ENCODE measurements at places on chromosomes 16 and 17.

DNA sequence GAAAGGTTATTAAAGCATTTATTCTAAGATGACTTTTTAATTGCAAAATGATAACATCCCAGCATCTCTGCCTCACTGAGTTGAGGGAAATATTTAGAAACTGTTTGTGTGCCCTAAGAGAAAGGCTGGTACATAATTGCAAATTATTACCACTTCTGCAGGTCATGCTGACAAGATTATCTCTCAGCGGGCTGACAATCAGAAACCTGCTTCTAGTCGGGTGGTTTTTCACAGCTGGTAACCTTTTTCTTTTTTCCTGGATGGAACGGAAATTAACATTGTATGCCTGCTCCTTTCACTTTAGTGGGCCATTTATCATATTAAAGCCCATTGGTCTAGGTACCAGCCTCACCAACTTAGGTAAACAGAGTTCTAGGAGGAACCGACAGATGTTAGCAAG lies 17.0 kb upstream of the NUDT7 start:
- DNase-seq: no peak

GRCh38 chr16:3977376-3977775 lies 96.9 kb upstream of the CREBBP start:
- DNase-seq: no peak

DNA sequence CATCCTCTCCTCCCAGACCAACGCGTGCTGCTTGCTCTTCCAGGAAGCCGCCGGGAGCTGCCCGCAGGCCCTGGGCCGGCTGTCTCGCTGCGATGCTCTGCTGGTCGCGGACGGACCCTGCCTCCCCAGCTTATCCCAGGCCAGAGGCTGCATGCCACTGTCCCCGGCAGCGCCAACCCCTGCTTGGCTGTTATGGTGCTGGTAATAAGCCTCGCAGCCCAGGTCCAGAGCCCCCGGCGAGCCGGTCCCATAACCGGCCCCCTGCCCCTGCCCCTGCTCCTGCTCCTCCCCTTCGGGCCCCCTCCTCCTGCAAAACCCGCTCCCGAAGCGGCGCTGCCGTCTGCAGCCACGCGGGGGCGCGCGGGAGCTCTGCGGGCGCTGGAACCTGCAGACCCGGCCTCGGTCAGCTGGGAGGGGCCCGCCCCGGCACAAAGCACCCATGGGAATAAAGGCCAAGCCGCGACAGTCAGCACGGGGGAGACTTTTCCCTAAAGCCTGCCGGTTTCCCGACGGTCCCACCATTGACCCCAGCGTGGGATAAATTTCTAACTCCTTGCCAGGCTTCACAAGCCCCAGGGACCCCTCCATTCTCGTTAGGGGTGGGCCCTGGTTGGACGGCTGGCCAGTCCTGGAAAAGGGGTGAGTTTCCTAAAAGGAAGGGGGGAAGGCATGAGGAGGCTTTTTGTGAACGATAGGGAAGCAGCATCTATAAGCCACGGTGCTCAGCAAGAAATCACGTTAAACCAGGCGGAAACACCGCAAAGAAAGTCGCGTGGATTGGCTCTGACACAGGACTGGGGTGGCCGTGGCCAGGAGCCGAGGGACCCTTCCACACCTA lies 11.2 kb downstream of the ENPP7 start:
- DNase-seq: peak; percentile 12

GRCh38 chr16:78705694-78706093 lies 606.2 kb downstream of the WWOX start:
- DNase-seq: no peak

DNA sequence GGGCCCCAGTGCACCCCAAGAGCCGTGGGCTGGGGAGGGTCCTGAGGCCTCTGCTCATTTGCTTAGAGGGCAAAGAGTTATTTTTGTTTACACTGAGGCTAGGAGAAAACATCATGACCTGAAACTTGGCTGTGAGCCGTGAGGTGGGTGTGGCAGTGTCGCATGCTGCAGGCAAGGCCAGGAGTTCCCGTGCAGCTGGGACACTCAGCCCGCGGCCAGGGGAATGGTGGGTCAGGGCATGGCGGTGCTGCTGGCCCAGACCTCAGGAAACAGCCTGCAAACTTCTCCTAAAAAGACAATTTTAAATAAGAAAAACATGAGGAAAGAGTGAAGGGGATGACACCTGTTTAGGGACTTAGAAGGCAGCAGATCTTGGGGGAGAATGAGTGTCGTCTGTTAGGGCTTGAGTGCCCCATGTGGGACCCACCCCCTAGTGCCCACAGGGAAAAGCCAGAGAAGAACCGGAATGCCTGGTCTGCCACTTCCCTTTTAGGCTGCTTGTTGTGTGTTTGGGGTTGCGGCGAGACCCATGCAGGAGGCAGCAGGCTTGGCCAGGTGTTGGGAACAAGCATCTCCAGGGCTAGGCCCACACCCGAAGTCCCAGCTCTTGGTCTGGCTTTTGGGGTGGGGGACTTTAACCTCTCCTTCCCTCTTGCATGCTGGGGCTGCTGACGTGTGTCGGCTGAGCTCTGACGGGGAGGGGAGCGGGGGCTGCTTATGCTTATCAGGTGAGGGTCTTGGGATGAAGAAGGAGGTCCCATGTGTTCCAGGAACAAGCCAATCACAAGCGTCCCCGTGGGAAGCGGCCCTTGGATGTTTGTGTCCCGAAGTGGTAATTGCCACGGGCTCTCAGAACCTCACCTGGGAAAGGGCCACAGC lies 80.9 kb upstream of the GNG13 start:
- no peak for DNase-seq

GRCh38 chr17:36524428-36524876 lies 10.2 kb downstream of the MYO19 start:
- DNase-seq: peak; percentile 36

GRCh38 chr17:50277357-50277754 lies 3.1 kb downstream of the TMEM92 start:
- DNase-seq: no peak

GRCh38 chr16:82396509-82396908 lies 226.5 kb upstream of the MPHOSPH6 start:
- no peak for DNase-seq

DNA sequence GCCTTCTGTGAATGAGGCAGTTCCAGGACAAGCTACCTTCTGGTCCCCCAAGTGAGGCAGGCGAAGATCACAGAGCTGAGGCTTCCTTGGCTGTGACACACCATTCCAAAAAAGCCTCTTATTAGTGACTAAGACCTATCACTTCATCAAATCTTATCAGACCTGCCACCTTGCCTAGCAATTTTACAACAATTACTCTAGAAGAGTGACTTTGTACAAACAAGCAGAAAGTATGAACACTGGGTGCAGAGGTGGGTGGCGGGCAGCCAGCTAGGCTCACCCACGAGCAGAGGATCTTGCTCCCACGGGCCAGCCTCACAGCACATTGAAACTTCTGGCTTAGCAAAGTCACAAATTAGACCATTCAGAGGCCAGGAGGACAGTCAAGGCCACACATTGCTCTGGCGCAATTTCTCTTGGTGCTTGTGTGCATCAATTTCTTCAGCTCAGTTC lies 2.2 kb upstream of the ICAM2 start:
- no peak for DNase-seq

- no peak for DNase-seq
Observed at GRCh38 chr17:80604009-80604669, 59.5 kb downstream of the RPTOR start.

- DNase-seq: peak; percentile 73
Observed at GRCh38 chr16:679814-680624, at the start of gene STUB1. Gene STUB1 (plus strand): TSS chr16:680410. CDS start chr16:680526, 116 bp downstream.

DNA sequence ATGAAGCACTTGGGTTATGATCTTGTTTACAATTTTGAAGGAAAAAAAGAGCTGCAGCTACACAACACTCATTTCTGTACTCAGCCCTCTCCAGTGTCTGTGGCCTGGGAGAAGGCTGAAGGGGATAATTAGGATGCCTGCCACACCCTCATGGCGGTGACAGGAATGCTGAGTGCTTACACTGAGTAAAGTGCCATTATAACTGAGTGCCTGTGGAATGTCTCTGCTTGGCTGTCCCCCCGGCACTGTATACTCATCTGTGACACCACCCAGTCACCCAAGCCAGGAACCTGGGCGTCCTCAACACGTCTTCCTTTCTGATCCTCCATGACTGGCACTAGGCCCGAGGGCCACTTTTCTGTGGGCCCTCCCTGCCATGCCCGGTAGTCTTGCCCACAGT lies 3.5 kb upstream of the MRPL38 start:
- DNase-seq: no peak

DNA sequence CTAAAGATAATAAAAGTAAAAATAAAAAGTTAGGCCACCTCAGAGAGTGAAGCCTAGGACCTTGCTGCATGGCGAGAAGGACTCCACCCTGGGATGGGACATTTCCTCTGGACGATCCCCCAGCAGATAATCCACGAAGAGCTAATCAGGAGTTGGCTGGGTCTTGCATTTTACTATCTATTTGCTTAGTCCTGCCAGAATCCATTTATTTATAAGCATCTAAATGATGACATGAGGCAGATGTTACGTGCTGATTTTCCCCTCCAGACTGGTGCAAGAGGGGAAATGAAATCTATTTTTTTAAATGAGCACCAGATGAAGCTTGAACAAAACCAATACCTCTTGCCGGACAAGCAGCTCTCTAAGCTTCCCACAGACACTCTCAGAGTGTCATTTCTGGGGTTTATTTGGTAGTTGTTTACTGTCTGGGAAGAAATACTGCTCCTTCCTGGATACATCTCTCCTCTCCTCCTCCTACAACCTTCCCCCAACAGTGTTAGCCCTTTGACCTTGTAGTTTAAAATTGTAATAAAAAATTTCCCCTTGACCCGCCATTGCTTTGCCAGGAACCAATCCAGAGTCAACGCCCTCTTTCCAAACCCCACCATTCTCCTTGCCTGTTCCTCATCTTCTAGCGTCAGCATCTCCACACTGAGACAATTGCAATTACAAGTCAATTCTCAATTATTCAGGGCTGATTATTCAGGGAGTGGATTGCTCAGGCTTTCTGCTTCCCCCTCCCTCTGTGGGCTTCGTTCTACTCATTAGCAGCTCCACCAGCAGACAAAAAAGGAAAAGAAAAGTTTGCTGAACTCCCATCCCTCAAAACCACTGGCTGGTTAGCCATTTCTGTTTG lies 63.0 kb downstream of the GSG1L start:
- no peak for DNase-seq

GRCh38 chr16:12758670-12759558 lies 44.8 kb downstream of the CPPED1 start:
- no peak for DNase-seq

GRCh38 chr16:59540621-59541020 lies 806.5 kb upstream of the GOT2 start:
- no peak for DNase-seq

- peak; percentile 55 for DNase-seq
Observed at GRCh38 chr17:50559674-50560184, 786 bp upstream of the CACNA1G start.

GRCh38 chr17:72122765-72123529 lies 2.1 kb downstream of the SOX9 start:
- no peak for DNase-seq

- no peak for DNase-seq
Observed at GRCh38 chr17:6526362-6527152, 29.8 kb downstream of the PITPNM3 start.

- DNase-seq: peak; percentile 52
Observed at GRCh38 chr16:89289428-89290395, 72.2 kb downstream of the ZNF778 start.

DNA sequence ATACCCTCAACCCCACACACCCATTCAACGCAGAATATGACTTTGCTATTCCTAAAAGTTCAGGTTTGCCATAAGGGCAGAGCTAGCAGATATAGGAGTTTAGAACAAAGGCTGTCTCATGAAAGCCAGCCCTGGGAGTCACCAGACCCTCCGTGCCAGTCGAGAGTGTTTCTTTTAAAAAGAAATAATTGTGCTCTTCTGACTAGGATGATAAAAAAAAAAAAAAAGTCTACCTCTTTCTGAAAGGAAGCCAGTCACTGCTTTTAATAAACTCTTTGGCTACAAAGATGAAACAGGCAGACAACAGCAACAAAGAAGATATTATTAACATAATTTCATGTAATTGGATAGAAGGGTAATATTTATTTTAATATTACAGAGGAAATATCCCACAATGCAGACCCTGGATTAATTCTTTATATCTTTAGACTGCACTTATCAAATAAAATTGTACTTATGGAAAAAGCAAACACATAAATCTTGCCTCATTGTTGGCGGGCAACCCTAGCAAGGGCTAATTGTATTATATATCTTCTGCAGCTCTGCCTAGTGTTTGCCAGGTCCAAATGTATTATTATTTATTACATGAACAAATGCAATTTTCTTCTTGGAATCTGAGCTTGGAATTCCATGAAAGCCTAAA lies 277.5 kb upstream of the DYNLRB2 start:
- DNase-seq: no peak

- DNase-seq: peak; percentile 53
Observed at GRCh38 chr17:44636562-44636961, 19.7 kb upstream of the MEIOC start.

GRCh38 chr16:52705122-52705521 lies 158.2 kb upstream of the TOX3 start:
- no peak for DNase-seq

- peak; percentile 76 for DNase-seq
Observed at GRCh38 chr16:84839054-84839453, 19.3 kb downstream of the CRISPLD2 start.

- no peak for DNase-seq
Observed at GRCh38 chr16:27226476-27226875, 23.1 kb downstream of the KDM8 start.

- DNase-seq: no peak
Observed at GRCh38 chr16:66932076-66932475, 2.1 kb downstream of the CIAO2B start.

GRCh38 chr16:73226675-73227074 lies 178.7 kb upstream of the ZFHX3 start:
- no peak for DNase-seq

DNA sequence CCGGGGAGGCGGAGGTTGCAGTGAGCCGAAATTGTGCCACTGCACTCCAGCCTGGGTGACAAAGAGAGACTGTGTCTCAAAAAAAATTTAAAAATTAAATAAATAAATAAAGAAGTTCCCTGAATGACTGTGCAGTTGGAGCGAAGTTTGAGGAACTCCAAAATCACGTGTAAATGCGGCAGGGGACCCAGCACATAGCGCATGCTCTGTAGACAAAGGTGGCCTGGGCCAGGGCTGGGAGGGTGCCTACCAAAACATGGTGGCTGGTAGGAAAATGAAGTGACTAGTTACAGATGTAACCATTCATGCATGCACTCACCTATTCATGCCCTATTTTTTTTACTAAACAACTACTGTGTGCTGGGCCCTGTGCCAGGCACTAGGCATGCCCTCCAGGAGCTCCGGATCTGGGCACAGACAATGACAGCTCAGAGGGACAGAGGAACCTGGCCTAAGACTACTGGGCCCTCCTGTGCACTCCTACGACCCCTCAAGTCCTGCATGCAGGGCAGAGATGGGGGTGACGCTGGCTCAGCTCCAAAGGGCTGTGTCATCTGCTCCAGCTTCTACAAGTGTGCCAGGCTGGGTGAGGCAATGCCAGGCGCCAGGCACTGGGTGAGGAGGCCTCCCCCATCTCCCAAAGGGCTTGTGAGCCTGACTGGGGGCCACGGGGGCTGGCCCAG lies 65.3 kb downstream of the RMI2 start:
- no peak for DNase-seq

All from HCEC 1CT (cell line).